ENCODE measurements at places on chromosomes 2 and 18.

GRCh38 chr2:30109856-30110255 is 37.0 kb upstream of the YPEL5 start:
- H3K27ac ChIP-seq: no peak overlapping the region
- H3K27me3 ChIP-seq: no peaks in the 10 kb centered on the region
- no peak overlapping the region for H3K4me3 ChIP-seq
- DNase-seq: no peak

DNA sequence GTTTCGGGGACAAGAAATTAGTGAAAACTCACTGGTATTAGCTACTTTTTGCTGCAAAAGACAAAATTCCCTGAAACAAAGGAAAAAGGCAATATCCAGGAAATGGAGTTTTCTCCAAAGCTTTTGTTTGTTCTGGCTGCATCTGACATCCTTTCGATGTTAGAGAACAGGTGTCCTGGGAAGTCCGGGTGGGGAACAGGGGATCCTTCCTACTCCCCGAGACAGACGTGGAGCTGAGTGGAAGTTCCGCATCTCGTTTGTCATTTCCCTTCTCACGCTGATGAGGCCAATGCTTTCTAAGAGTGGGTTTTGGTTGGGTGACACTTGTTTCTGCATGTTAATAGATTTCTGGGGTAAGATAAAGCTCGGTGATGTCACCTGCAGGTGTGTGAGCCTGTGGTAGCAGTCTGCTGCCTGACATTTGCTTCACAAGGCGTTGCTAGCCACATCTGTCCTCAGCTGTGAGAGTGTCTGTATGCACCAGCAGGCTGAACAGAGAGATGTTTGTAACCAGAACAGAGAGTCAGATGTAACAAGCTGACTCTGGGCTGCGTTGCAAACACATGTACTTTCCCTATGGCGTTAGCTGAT is 125.9 kb downstream of the ACOXL start:
- no peak overlapping the region for H3K4me3 ChIP-seq
- DNase-seq: no peak
- H3K4me1 ChIP-seq: peaks cover 7% of the 10 kb centered on the region
- no peaks in the 10 kb centered on the region for H3K36me3 ChIP-seq
- no peaks in the 10 kb centered on the region for H3K27me3 ChIP-seq

DNA sequence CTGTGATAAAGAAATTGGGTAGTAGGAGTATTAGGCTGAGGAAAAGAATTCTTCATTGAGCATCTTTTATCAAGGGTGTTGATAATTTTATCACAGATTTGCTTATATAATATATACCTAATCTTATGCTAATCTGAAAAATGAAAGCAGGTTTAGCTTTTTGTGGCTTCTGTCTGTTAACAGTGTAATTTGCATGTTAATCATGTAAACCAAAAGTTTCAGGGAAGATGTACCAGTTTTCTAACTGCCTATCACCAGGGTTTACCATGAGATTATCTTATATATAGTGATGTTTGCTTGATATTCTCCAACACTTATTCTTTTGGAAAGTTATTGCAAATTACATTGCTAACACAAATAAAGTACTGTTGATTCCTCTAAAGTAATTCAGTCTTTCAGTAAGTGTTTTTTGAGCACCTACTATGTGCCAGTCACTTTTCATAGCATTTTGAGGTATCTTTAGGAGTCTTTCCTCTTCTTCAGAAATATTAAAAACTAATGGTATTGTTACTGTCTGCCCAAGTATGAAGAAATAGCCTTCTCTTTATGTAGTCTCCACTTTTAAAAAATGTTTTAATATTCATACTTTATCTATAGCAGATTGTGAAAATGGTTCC is 41.6 kb downstream of the GCC2 start:
- H3K27ac ChIP-seq: no peak overlapping the region
- peaks cover 2% of the 10 kb centered on the region for H3K36me3 ChIP-seq
- H3K4me3 ChIP-seq: no peak overlapping the region
- H3K27me3 ChIP-seq: no peaks in the 10 kb centered on the region

- no peak overlapping the region for H3K27ac ChIP-seq
- no peaks in the 10 kb centered on the region for H3K27me3 ChIP-seq
- no peaks in the 10 kb centered on the region for H3K36me3 ChIP-seq
- no peak for DNase-seq
- H3K4me3 ChIP-seq: no peak overlapping the region
- H3K4me1 ChIP-seq: no peaks in the 10 kb centered on the region
Measured at GRCh38 chr2:197189426-197190099, 121.0 kb downstream of the ANKRD44 start.

DNA sequence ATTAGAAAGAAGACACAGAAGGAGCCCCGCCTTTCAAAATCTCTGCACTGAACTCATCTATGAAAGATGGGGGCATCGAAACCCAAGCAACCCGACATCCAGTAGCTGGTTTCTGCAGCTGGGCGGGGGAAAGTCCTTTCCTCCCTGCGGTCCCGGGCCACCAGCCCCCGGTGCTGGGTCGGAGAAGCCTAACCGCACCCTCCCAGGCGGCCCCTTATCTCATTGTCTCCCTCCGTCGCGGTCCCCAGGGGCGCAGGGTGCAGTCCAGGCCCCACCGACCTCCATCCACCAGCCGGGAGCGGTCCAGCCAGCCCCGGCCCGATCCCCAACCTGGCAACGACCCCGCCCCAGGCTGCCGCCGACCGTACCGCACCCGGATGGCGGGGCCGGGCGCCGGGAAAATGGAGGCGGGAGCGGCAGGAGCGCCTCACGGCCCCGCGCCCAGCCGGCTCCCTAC is 452 bp downstream of the RAPH1 start:
- no peak for DNase-seq
- no peaks in the 10 kb centered on the region for H3K27me3 ChIP-seq
- no peak overlapping the region for H3K27ac ChIP-seq
- peak overlapping the region; percentile 98 for H3K4me3 ChIP-seq
- H3K36me3 ChIP-seq: no peaks in the 10 kb centered on the region

GRCh38 chr2:205970348-205970747 is 115.6 kb downstream of the INO80D start:
- H3K27me3 ChIP-seq: no peaks in the 10 kb centered on the region
- no peak overlapping the region for H3K4me3 ChIP-seq
- no peak for DNase-seq
- H3K36me3 ChIP-seq: no peaks in the 10 kb centered on the region
- H3K4me1 ChIP-seq: peaks cover 3% of the 10 kb centered on the region
- no peak overlapping the region for H3K27ac ChIP-seq

GRCh38 chr2:223062396-223062795 is 10.4 kb downstream of the KCNE4 start:
- H3K4me3 ChIP-seq: no peak overlapping the region
- H3K36me3 ChIP-seq: no peaks in the 10 kb centered on the region
- no peaks in the 10 kb centered on the region for H3K4me1 ChIP-seq

DNA sequence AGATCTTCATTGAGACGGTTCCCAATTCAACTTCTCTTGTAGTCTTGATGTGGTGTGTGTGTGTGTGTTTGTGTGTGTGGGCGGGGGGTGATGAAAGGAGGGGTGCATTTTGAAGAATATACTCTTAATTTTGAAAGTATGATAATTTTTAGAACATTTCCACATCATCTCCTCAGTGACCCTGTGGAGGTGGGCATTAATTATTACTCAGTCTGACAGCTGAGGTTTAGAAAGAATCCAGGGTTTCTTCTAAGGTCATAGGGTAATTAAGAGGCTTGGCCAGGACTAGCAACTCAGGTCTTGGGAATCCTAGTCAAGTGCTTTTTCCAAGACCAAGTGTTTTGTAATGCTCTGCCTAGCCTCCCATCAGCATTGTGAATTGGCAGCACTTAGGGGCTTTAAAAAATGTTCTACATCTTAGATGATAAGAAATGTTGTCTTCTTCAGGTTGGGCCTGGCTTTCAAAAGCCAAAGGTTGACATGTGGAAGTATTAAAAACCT is 100.5 kb downstream of the SPTBN1 start:
- H3K27me3 ChIP-seq: no peaks in the 10 kb centered on the region
- H3K4me1 ChIP-seq: peaks cover 3% of the 10 kb centered on the region
- H3K4me3 ChIP-seq: no peak overlapping the region
- no peaks in the 10 kb centered on the region for H3K36me3 ChIP-seq
- H3K27ac ChIP-seq: no peak overlapping the region

DNA sequence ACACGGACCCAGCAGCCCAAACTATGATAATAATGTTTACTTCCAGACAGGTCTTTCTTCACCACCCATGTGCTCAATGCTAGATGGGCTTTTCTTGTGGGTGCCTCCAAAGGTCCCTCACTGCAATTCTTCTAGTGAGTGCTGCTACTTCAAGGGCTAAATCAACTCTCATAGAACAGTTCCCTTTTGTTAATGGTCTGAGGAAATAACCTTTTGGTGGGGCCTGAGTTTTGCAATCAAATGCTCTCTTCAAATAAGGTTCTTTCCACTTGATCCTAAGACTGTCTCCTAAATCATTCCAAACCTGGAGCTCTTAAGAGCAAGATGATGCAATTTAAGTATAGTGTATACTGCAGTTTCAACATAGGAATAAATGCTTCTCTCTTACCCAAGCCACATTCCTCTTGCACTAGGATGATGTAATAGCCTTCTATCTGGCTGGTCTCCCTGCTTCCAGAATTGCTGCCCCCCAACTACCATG is 6.0 kb downstream of the NEMP2 start:
- no peak overlapping the region for H3K4me3 ChIP-seq
- no peak for DNase-seq
- no peaks in the 10 kb centered on the region for H3K27me3 ChIP-seq
- H3K27ac ChIP-seq: no peak overlapping the region
- no peaks in the 10 kb centered on the region for H3K4me1 ChIP-seq

DNA sequence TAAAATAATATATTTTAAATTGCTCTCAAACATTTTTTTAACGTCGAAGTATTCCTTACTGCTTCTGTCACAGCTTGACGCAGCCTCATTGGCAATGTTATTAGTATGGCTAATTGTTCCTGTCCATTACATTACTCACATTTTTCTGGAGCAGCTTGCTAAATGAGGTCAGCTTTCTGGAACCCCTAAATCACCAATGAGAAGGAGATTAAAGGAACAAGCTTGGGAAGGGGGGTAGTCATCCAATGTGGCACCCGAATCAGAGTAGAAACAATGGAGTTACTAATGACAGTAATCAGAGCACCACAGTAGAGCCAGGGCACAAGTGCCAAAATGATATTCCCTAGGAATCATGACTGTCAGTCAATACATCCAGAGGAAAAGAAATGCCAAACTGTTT is 5.1 kb downstream of the NEUROD1 start:
- no peak overlapping the region for H3K27ac ChIP-seq
- no peaks in the 10 kb centered on the region for H3K4me1 ChIP-seq
- H3K27me3 ChIP-seq: peaks cover 26% of the 10 kb centered on the region
- no peaks in the 10 kb centered on the region for H3K36me3 ChIP-seq
- no peak for DNase-seq

DNA sequence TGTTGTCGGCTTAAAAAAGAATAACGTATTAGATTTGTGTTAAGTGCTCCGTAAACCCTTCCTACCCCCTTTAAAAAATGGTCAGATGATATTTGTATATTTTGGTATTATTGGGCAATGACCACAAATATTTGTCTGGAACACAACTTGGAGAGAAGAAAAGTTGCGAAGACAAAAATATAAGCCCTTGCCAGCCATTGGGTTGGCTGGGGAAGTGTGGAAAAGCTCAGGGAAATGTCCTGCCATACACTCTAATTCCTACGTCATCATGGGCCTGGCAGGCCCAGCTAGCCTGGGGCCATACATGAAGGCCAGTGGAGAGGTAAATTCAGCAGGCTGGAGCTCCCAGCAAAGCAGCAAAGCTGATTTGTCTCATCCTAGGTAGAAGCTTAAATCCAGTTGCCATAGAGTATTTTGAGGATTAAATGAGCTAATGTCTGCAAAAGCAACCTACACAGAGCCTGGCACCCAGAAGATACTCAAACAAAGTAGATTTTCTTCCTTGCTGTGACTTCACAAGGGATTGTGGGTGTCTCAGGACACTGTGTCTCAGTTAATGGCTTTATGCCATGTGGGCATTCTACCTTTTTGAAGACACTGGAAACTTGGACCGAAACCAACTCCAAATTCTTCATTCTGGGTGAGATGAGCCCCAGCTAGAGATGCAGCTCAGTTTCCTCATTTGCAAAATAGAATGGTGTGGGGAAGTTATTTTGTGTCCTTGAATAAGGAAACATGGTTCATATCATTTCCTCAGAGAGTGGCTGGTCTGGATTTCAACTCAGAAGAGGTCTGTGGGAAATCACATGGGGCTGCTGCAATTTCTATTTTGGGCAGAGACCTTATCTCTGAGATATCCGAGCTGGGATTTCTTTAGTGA is 87.9 kb upstream of the MAP4K3 start:
- DNase-seq: no peak
- H3K4me1 ChIP-seq: no peaks in the 10 kb centered on the region
- peaks cover 5% of the 10 kb centered on the region for H3K36me3 ChIP-seq
- H3K27me3 ChIP-seq: no peaks in the 10 kb centered on the region

- H3K4me3 ChIP-seq: no peak overlapping the region
- H3K27ac ChIP-seq: no peak overlapping the region
- H3K27me3 ChIP-seq: no peaks in the 10 kb centered on the region
- H3K36me3 ChIP-seq: no peaks in the 10 kb centered on the region
- DNase-seq: no peak
Measured at GRCh38 chr2:35462226-35462998, 893.2 kb upstream of the CRIM1 start.

DNA sequence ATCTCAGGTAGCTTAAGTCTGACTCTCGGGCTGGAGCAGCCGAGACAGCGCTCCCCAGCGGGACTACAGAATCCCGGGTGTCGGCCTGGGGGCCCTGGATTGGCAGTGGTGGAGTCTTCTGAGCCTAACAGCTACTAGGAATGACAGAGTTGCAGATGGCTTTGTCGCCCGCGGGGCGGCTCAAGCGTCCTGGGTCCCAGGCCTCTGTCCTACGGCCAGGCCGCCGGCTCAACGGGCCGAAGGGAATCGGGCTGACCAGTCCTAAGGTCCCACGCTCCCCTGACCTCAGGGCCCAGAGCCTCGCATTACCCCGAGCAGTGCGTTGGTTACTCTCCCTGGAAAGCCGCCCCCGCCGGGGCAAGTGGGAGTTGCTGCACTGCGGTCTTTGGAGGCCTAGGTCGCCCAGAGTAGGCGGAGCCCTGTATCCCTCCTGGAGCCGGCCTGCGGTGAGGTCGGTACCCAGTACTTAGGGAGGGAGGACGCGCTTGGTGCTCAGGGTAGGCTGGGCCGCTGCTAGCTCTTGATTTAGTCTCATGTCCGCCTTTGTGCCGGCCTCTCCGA is 8.8 kb downstream of the SIX2 start:
- H3K36me3 ChIP-seq: no peaks in the 10 kb centered on the region
- no peak for DNase-seq
- H3K27ac ChIP-seq: no peak overlapping the region
- peak overlapping the region; percentile 3 for H3K4me3 ChIP-seq
- H3K4me1 ChIP-seq: peaks cover 1% of the 10 kb centered on the region

GRCh38 chr18:829432-829831 is 17.4 kb upstream of the YES1 start:
- no peaks in the 10 kb centered on the region for H3K4me1 ChIP-seq
- no peak overlapping the region for H3K27ac ChIP-seq
- DNase-seq: no peak
- H3K4me3 ChIP-seq: no peak overlapping the region

DNA sequence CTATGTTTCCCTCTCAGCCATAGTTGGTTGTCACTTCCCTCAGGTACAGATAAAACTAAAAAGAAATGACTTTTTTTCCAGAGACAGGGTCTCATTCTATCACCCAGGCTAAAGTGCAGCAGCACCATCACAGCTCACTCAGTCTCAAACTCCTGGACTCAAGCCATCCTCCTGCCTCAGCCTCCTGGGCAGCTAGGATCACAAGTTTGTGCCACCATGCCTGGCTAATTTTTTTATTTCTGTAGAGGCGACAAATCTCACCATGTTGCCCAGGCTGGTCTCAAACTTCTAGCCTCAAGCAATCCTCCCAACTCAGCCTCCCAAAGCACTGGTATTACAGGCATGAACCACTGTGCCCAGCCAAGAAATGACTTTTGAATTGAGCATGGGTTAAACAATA is 8.2 kb downstream of the ROCK2 start:
- H3K36me3 ChIP-seq: no peaks in the 10 kb centered on the region
- H3K4me1 ChIP-seq: no peaks in the 10 kb centered on the region
- no peak overlapping the region for H3K4me3 ChIP-seq
- no peak for DNase-seq
- no peak overlapping the region for H3K27ac ChIP-seq
- H3K27me3 ChIP-seq: no peaks in the 10 kb centered on the region
